CD4-positive, alpha-beta T cell treated with Interleukin-17A for 4 hours (primary cell): ENCODE measurements at places on chromosomes 13 and 19.

DNA sequence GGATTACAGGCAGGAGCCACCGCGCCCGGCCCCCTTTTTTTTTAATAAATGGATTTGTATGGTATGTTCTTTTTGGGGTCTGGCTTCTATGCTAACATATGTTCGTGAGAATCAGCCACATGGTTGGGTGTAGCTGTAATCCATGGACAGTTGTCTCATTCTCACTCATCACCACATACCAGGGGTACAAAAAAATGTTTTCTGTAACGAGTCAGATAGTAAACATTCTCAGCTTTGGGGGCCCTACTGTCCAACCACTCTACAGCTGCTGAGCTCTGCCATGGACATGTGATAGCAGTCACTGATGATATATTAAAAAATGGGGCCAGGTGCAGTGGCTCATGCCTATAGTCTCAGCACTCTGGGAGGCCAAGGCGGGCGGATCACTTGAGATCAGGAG is 5.1 kb upstream of the RETN start:
- DNase-seq: no peak

DNA sequence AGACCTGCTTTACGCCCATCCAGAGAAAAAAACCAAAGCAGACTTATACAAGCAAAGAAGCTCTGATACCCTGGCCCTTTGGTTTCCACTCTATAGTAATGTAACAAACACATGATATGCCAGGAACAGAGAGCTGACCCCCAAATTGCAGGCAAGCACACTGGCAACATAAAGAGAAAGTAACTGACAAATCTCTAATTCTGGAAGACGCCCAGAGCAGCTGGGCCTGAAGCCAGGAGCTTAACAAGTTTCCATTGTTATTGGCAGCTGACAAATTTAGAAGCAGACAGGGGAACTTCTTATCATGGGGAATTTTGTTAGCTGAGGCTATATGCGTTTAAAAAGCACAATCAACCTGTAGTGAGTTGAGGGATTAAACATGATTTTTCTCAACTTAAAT is 158.0 kb downstream of the DLEU7 start:
- no peak for DNase-seq

- peak; percentile 35 for DNase-seq
These were observed 19.7 kb upstream of the CPB2 start for GRCh38 chr13:46124531-46124966.

- DNase-seq: no peak
These were observed 98.8 kb downstream of the EPSTI1 start for GRCh38 chr13:42893214-42893671.

GRCh38 chr13:66237411-66238062 is 992.6 kb downstream of the PCDH9 start:
- DNase-seq: no peak

- no peak for DNase-seq
These were observed 741.2 kb upstream of the PCDH9 start for GRCh38 chr13:67971291-67971690.

DNA sequence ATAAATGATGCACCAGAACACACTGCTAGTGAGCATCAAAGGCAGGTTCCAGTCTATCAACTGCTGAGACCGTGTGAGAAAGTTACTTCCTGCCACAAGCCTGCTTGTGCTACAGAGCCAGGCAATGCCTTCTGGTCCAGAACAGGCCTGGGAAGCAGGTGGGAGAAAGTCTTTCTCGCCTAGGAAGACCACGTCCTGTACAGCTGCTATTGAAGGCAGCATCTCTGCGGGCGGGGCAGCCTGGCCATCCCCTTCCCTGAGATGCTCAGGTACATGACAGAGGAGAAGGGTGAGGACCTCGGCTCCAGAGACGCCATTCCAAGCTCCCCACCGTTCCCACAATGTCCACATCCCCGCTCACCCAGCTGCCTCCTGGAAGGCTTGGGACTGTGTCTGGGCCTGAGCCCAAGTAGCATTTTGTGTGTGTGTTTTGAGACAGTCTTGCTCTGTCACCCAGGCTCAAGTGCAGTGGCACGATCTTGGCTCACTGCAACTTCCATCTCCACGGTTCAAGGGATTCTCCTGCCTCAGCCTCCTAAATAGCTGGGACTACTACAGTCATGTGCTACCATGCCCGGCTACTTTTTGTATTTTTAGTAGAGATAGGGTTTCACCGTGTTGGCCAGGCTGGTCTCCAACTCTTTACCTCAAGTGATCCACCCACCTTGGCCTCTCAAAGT is 3.4 kb downstream of the RFX1 start:
- peak; percentile 59 for DNase-seq

DNA sequence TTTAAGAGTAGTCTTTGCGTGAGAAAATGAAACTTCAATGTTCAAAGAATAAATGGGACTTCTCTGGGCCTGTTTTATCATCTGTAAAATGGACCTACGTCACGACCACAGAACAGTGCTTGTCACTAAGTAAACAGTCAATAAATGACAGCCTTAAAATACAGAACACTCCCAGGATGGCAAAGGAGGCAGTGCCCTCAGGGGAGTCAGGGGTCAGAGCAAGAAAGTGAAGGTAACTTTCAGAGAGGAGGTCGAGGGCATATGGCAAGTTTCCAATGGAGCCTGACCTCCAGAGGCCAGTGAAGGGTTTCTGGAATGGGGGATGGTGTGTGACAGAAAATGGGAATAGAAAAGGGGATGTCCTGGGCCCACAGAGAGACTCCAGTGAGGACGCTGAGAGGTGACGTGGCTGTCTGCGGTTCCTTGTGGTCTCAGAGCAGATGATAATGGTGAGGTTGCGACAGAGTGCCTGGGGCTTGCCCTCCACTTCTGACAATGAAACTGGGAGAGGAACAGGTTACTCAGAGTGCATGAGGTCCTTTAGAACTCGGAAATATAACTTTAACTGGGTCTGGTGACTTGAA is 91.8 kb downstream of the UBL3 start:
- peak; percentile 30 for DNase-seq

- DNase-seq: no peak
These were observed 5.0 kb downstream of the RNF225 start for GRCh38 chr19:58400316-58400915.

- DNase-seq: no peak
These were observed 50.9 kb upstream of the TPM4 start for GRCh38 chr19:16025108-16026101.

- DNase-seq: no peak
These were observed 194.2 kb downstream of the POU4F1 start for GRCh38 chr13:78409172-78409571.

- no peak for DNase-seq
These were observed 145.5 kb downstream of the DLEU7 start for GRCh38 chr13:50697746-50698539.

DNA sequence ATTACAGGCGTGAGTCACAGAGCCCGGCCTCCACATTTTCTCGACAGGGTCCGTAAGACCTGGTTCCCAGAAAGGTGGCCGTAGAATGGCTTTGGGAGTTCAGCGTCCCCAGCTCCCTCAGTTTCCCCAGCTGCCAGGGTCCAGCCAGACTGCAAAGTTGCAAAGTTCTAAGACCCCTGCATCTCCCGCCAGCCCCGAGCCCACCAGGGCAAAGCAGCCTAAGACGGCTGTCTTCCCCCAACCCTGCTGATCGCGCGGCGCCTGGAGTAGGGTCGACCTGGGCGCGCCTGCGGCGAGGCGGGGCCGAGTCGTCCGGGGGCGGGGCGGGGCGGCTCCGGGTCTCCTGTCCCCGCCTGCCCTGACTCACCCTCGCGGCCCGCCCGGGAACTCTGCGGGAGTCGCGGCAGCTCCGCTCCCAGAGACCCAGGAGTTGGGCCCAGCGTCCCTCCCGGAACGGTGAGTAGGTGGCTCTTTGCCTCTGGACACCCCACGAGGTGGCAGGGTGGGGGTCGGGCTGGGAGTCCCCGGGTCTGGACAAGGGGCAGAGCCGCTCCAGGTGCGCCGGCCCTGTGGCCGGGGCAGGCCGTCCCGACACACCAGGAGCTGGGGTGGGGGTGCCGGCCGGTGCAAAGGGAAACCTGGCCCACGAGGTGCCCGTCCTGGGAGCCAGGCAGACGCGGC is at the start of gene LRRC8E:
TSS of gene LRRC8E (plus strand) at position 366 of the 681 bp plus-strand sequence. CDS start 7,094 bp downstream, outside the sequence.
- DNase-seq: peak; percentile 63

DNA sequence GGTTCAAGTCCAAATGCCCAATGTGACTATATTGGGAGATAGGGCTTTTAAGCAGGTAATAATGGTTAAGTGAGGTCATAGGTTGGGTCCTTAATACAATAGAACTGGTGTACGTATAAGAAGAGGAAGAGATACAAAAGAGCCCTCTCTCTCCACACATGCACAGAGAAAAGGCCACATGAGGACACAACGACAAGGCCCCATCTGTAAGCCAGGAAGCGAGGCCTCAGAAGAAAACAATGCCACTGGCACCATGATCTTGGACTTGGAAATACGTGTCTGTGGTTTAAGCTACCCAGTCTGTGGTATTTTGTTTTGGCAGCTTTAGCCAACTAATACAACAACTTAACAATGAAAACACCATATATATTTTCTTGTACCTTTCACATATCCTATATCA is 23.4 kb upstream of the RFC3 start:
- DNase-seq: no peak

DNA sequence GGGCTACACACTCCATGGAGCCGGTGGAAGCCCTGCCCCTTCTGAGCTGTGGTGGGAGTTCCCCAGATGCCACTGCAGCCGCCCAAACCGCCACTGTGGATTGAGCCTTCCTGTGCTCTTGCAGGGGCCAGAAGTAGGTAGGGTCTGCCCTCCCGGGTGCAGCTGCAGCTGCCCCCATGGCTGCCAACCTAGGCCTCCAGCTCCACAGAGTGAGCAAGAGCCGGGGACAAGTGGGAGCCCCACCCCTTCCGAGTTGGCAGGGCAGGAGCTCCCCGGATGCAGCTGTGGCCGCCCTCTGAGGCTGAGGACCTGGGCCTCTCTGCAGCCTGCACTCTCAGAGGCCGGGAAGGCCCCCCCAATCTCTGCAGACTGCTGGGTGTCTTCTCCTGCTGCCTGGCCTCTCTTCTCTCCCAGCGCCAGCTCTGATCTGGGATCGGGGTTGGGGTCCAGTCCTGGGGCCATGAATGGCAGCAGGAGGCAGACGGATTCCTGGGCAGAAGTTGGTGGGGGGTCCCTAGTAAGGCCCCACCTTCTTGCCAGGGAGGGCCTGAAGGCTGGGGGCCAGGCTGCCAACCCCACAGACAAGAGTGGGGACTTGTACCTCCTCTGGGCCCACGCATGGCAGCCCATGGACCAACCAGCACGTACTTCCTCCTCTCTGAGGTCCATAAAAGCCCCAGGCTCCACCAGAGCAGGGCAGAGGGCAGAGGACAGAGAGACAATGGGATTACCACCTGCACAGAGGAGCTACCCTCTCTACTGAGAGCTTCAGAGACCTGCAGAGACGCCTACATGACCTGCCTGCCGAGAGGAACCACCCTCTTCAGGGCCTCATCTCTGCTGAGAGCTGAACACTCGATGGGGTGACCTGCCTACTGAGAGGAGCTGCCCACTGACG is 28.9 kb downstream of the AP2S1 start:
- DNase-seq: peak; percentile 76

DNA sequence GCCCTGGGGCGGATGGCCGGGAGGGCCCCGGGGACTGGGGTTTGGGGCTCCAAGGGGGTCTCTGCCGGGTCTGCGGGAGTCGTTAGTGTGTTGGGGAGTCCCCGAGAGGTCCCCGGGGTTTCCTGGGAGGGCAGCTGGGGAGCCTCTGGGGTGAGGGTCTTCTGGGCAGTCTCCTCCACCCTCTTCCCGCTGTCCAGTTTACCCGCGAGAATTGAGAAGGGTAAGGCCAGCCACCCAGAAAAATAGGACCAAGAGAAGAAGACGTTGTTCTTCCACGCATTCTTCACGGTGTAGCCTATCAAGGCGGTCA is 1.0 kb upstream of the ETFB start:
- no peak for DNase-seq

DNA sequence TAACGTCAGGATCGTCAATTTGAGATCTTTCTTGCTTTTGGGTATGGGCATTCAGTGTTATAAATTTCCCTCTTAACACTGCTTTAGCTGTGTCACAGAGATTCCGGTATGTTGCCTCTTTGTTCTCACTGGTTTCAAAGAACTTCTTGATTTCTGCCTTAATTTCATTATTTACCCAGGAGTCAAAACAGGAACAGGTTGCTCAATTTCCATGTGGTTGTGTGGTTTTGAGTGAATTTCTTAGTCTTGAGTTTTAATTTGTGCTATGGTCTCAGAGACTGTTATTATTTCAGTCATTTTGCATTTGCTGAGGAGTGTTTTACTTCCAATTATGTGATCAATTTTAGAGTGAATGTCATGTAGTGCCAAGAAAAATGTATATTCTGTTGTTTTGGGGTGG is 153.1 kb downstream of the PCDH17 start:
- DNase-seq: no peak

GRCh38 chr13:71513411-71514033 is 353.5 kb downstream of the DACH1 start:
- DNase-seq: no peak

- DNase-seq: no peak
These were observed 6.3 kb downstream of the KCTD12 start for GRCh38 chr13:76879883-76880270.

DNA sequence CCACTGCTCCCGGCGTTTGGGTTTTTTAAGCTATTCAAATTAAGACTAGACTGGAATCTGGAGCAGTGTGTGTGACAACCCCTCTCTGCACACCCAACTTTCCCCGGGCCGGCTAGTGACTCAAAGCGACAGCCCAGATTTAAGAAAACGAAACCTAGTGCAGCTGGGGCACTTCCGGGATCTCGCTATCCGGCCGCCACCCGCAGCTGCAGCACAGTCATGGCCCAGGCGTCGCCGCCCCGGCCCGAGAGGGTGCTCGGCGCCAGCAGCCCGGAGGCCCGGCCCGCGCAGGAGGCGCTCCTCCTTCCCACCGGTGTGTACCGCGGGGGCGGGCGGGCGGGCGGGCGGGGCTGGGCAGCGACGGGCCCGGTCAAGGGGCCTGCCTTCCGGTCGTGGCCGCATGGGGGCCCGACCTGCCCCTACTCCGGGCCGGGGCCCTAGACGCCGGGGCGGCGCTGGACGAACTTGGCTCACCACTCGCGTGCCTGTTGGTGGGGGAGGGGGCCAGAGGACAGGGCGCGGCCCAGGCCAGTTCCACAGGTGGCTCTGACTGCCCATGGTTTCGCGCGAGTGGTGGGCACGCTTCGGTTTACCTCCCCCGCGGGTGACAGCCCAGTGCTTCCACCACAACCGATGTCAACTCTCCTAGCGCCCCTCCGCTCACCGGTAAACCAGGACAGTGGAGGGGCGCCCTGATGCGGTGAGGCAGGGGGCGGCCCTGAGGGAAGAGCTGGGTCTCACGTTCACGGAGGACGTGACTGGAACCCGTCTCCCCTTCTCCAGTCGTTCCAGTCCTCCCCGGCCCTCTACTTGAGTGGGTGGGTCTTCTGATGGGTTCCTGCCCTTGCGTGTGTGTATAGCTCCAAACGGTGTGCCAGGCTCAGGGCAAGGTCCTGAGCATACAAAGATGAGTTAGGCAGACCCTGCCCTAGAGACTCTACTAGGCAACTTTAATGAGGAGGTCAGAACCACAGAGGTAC is at the start of gene PHF11:
TSS of gene PHF11 (plus strand) at position 171 of the 980 bp plus-strand sequence. CDS start at position 220, 49 bp downstream.
- peak; percentile 90 for DNase-seq

- DNase-seq: peak; percentile 41
These were observed 35.6 kb upstream of the NANOS3 start for GRCh38 chr19:13841086-13841961.

- DNase-seq: no peak
These were observed 53.6 kb downstream of the DGKH start for GRCh38 chr13:42101821-42102585.

GRCh38 chr19:52099497-52100138 is 4.1 kb upstream of the ZNF841 start:
- DNase-seq: no peak

- peak; percentile 30 for DNase-seq
These were observed 9.5 kb upstream of the URAD start for GRCh38 chr13:27997904-27998522.
